Activated T-helper 1 cell treated with anti-CD3 and anti-CD28 coated beads, Interleukin-12 subunit alpha, Interleukin-12 subunit beta, Interleukin-2, Interleukin-4 antibody, amounts not matched to agents 30 ng/mL and 10 ng/mL and 1 ng/mL, durations not matched to agents 14 hours and 24 hours and 36 hours (primary cell): ENCODE measurements at places on chromosomes 1 and 21. TPM values are rescaled to one million over a fixed set of nuclear protein-coding genes. Genes with fewer than 3 reads are reported as not detected.

TLR5 gene
- not detected in 2 replicates for total RNA-seq

KIAA1614 gene
- total RNA-seq = 0.16 and 0.17 TPM in 2 replicates

TRPM2 gene
- total RNA-seq = 11.6 and 15.2 TPM in 2 replicates

KIRREL1 gene
- not detected in 2 replicates for total RNA-seq

CYP4Z1 gene
- total RNA-seq = not detected in 2 replicates

TCHH gene
- total RNA-seq = not detected in 2 replicates
